NK-92 treated with Interleukin-12 subunit alpha and Interleukin-12 subunit beta, amount 100 ng/mL, for 24 hours (cell line): ENCODE measurements at places on chromosomes 12 and 14.

GRCh38 chr12:53419756-53420155, 3.9 kb upstream of the AMHR2 start:
- DNase-seq: no peak

- no peak for DNase-seq
These were observed 502.7 kb downstream of the SOX5 start for GRCh38 chr12:23446746-23447145.

DNA sequence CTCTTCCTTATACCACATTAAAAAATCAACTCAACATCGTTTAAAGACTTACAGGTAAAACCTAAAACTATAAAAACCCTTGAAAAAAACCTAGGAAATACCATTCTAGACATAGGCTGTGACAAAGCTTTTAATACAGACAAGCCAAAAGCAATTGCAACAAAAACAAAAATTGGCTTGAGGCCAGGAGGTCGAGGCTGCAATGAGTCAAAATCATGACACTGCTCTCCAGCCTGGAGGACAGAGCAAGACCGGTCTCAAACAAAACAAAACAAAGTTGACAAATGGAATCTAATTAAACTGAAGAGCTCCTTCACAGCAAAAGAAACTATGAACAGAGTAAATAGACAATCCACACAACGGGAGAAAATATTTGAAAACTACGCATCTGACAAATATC, 1057.8 kb downstream of the FSCB start:
- no peak for DNase-seq

DNA sequence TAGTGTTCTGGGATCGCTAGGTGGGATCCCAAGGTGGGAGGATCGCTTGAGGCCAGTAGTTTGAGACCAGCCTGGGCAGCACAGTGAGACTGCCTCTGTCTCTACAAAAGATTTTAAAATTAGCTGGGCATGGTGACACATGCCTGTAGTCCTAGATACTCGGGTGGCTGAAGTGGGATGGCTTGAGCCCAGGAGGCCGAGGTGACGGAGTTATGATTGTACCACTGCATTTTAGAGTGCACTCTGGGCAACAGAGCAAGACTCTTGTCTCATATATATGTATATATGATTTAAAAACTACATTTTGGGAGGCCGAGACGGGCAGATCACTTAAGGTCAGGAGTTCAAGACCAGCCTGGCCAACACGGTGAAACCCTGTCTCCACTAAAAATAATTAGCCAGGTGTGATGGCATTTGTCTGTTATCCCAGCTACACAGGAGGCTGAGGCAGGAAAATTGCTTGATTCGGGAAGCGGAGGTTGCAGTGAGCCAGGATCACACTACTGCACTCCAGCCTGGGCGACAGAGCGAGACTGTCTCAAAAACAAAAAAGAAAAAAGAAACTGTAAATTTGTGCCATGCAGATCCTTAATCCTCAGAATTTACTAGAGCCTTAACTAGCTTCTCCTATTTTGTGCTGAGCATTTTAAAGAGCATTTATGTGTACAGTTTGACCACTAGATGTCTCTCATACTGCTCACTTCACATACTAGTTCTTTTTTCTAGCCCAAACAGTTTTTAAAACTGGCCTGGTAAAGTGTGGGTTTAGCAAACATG, 114.8 kb downstream of the MON2 start:
- DNase-seq: no peak

- no peak for DNase-seq
These were observed 23.8 kb upstream of the POLR3B start for GRCh38 chr12:106333756-106334155.

- no peak for DNase-seq
These were observed 133.4 kb upstream of the RAP1B start for GRCh38 chr12:68477261-68477772.

GRCh38 chr12:307406-307805, 44.8 kb upstream of the SLC6A13 start:
- DNase-seq: no peak

DNA sequence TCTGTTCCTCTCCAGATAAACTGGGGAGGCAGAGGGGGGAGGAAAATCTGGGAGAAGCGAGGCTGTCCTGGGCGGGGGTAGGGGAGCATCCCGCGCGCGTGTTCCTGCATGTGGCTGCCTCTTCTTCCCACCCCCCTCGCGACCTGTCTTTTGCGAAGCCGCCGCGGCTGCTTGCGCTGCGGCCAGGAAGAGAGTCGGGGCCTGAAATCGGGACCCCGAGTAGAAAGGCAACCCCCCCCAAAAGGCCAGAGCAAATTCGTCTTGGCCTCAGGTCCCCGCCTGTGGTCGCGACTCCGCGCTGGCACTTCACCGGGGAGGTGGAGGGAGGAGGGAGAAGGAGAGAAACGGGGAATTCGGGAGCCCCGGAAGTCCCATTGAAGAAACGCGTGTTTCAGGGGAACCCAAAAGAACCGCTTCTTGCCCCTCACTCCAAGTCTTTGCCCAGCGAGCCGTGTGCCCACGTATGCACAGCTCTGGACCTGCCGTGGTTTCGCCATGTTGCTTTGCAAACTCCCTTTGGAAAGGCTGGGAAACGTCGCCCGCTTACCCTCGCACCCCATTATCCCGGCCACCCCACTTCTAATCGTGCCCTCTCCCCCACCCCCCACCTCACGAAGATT, 944 bp downstream of the CCND2 start:
- no peak for DNase-seq

- no peak for DNase-seq
These were observed 234.5 kb upstream of the SSTR1 start for GRCh38 chr14:37972941-37973887.

- DNase-seq: no peak
These were observed 506.0 kb downstream of the DIO2 start for GRCh38 chr14:79705126-79705894.

DNA sequence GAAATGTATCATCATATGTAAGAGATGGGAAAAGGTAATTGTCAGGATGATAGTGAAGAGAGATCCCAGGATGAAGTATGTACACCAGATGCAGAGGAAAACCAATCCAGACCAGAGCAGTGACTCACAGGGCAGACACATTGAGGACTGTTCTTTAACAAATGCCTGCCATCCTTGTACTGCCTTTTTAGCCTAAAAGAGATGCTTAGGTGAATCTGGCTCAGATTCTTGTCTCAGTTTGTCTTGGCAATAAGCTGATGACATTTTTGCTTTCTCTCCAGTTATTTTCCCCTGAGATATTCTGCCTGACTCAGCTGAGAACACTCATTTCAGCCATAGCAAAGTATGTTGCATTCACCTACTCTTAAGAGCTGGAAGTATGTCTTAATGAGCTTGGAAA, 405.3 kb upstream of the USP15 start:
- no peak for DNase-seq

DNA sequence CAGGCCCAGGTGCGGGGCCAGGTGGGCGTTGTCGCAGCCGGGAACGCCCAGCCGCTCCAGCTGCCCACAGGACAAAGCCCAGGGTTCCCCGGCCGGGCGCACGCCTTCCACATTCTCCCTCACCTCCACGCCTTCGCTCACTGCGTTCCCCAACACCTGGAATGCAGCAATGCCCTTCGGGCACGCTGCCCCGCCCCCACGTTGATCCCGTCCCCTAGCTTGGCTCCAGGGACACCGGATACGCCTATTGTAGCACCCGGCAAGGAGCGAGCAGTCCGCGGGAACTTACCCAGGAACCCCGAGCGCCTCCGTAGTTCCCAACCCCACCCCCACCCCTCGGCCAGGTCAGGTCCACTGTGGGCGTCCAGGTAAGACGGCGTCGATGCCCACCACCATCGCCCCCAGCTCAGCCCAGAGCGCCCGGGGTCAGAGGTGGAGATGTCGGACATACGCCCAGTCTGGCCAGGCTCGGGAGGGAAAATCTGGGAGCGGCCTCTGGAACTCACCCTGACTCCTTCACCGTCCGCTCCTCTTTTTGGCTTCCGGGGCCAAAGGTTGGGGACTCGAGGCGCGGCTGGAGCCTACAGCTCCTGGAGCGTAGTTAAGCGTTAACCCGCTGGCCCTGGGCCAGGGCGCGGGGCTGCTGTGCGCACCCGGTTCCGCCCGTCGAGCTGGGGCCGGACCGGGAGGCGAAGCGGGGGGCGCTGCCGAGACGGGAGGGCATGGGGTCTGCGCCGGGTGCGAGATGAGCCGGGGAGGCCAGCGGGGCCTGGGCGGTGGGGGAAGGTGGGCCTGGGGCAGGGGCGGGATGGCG, 594 bp upstream of the CEP170B start:
- no peak for DNase-seq

DNA sequence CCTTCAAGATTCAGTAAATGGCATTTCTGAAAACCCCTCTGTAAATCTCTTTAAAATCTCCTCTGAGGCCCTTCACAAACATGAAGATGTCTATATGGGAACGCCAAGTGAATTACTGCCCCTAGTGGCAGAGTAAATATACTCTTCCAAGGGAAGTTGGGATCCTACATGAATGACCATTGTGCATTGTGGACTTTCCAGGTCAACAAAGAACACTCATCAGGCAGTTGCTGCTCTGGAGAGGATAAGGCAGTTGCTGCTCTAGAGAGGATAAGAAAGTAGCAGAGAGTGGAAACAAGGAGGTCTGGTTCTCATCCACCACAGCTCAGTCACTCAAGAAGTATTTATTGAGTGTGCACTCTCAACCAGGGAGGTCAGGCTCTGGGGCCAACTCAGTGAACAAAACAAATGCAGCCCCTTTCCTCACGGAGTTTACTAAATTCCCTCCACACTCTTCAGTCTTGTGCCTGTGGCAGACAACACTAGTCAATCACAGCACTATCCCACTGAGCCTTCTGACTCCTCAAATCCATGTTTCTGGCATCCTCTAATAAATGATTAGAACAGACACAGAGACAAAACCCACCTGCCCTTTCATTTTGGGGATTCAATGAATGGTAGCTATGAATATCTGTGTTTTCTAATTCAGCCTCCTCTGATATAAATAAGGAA, 52.9 kb downstream of the SVOP start:
- no peak for DNase-seq

GRCh38 chr12:112305951-112306350, 76.3 kb downstream of the HECTD4 start:
- DNase-seq: no peak

- DNase-seq: no peak
These were observed 20.0 kb downstream of the GAS2L3 start for GRCh38 chr12:100593490-100593889.

- DNase-seq: no peak
These were observed 18.4 kb downstream of the ZFC3H1 start for GRCh38 chr12:71645268-71645667.

DNA sequence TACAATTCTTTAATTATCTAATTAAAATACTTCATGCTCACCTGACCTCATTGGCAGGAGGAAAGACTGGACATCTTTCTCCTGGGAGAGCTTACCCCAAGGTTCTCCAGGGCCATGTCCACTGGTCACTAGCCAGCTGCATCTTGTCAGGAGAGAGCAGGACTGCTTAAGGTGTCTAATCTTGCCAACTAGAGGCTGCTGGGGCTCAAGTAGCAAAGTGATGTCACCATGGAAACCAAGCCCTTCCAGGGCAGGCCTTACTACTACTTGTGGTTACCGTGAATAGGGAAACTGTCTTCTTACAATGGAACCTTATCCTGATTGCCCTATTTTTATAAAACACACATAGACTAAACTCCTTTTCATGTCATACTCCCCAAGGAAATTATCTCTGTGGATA, 376.4 kb downstream of the SNAPC1 start:
- DNase-seq: no peak

DNA sequence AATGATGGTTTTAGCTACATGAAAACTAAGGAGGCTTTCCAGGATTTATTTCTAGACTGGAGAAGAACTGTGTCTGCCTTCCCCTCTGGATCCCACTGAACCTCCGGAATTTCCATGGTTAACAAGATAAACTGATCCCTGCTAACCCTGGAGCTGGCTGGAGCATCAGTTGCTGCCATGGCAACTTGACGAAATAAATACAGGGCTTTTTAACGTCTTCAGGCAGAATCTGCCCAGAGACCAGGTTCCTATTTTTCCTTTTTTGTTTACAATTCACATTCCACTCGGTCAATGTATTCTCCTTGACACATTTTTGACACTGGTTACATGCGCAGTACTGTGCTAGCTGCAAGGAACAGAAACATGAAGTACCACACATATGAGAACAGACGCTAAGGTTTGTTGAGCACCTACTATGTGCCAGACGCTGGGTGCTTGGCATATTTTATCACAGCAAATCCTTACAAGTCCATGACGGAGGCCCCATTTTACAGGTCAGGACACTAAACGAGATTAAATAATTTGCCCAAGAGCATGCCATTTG, 1.7 kb downstream of the C14orf132 start:
- no peak for DNase-seq

DNA sequence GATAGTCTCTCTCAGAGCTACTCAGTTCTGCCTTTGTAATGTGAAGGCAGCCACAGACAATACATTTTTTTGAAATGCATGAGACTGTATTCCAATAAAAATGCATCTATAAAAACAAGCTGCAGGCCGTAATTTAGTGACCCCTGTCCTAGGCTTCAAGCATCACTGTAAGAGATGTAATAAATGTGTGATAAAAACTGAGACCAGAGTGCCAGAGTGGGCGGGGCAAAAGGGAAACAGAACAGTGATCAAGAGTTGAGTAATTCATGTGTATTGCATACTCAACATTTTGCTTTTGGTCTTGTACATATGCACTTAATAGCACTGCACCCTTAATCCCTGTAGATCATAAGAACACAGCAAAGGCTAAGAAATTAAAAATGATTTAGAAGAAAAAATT, 743.5 kb downstream of the DIO2 start:
- DNase-seq: no peak

DNA sequence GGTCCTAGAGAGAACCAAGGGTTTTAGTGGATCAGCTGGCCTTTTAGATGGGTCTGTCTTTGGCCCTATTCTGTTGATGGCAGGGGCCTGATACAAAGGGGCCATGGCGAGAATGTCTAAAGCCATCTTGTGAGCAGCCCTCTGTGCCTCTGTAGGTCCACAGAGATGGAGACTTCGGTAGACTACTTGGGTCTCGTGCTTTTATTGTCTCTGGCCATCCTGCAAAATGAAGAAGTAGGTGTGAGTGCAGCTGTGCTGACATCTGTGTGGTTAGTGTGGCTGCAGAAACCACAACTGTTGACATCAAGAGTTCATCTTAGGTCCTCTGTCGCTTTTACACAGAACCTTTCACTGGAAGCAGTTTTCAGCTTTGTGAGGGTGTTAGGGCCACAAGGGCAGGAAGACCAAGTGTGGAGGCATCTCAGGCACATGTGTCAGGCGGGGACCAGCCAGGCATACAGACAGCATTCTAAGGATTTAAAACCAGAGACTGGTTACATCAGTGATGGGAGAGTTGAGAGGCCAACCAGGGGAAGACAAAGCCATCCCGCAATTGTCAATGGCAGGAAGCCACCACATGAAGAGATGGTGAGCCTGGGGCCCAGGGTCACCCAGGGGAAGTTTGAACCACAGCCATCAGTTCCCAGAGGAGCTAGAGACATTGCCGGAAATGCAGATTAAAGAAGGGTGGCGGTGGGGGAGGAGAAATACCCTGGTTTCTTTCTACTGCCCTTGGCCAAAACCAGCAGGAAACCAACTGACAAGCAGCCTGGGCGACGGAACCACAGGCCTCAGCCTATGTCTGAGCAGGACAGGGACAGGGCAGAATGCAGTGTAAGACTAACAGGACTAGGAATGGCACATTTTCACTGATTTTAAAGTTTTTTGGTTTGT, 13.0 kb upstream of the TPCN1 start:
- peak; percentile 75 for DNase-seq
